ENCODE measurements at places on chromosomes 16 and 17.

DNA sequence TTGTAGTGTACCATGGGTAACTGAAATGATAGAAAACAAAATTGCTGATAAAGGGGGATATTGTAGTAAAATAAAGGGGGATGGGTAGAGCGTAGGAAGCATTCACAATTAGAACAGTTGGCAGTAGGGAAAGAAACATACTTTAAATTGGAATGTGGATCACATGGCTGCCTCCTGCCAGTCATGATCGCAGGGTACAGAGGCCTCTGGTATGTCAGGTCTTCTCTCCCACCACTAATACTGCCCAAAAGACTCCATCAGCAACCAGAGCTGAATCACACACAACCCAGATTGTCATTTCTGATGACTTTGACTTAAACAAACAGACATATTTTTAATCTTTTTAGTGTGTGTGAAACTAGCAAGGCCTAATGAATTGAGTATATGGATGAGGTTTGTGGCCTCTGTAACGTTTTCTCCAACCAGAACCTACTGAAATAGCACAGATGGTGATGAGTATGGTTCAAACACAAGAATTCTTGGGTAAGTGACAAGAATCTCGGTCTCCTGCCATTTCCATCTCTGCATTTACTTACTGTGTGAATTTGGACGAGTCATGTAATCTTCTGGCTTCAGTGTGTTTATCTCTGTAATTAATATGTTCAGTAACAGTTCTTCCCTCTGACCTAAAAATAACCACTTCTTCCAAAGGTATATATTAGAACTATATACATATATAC, 112.6 kb downstream of the USP22 start:
- DNase-seq = no peak

DNA sequence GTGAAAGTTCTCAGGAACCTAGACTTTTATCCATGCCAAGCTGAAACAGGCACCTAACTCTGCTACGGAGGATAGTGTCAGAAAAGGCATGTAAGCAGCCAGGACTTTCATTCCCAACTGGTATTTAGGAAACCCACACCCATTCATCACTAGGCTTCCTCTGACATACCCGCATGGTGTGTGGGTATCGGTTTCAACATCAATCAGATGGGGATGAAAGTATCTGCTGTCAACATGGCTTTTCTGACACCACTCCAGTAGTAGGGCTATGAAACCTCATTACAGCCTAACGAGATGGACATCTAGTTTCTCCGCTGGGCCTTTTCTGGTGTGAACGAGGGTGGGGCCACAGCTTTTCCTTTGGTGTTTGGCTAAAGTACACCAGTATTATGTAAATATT, 1178.3 kb downstream of the CDH11 start:
- DNase-seq = no peak

DNA sequence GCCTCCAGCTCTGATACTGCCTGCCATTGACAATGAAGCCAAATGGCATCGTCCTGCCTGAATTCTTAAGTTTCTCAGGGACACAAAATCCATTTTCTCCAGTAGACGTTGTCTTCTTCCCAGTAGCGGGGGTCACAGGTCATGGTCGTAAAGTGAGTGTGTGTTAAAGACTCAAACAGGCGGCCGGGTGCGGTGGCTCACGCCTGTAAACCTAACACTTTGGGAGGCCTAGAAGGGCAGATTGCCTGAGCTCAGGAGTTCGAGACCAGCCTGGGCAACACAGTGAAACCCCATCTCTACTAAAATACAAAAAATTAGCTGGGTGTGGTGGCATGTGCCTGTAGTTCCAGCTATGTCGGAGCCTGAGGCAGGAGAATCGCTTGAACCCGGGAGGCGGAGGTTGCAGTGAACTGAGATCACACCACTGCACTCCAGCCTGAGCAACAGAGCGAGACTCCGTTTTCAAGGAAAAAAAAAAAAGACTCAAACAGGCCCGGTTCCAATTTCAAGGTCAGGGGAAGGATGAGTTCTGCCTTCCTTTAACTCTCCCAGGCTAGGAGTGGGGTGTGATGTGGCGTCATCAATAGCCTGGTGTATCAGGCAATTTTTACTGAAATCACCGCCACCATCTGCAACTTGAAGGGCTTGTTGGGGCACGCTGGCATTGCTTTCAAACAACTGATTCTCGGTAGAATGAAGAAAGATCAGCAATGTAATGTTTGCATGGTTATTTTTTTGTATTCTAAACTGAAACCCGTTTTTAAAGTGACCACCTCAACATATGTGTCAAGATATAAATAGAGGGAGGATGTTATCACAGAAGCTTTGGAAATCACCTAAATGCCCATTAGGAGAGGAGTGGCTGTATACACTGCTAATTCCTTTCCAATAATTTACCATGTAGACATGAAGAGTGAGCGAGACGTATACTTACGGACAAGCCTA, 91.0 kb downstream of the WSCD1 start:
- DNase-seq = no peak

- no peak for DNase-seq
Observed at GRCh38 chr16:63804126-63804525, 1317.7 kb downstream of the CDH11 start.

DNA sequence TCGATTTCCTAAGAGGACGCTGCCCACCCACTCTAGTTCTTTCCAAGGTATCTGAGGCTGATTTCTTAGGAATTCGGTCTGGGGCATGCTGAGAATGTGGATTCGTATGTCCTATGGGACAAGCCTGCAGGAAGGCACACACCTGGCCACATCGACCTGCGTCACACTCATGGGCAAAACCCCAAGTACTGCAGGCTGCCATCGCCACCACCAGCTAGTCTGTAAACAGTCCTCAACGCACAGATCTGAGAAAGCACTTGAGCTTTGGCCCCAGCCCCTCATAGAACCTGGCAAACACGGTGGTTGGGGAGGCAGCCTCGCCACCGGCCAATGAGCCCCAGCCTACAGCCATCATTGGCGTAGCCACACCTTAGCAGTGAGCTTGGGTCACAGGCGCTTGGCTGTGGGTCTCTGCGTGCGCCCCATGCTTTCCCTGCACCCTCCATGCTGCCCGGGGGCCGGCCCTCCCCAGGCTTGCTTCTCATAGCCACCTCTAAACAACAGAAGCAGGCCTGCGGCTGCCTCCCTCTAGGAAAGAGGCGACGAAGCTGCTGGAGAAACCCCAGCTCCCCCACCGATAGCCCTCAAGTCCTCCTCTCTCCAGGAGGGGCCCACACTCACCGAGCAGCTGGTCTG, 75.1 kb downstream of the ZNF778 start:
- no peak for DNase-seq

GRCh38 chr17:2564877-2565276, 28.6 kb upstream of the PAFAH1B1 start:
- no peak for DNase-seq
